ENCODE measurements at places on chromosomes 6 and 20. TPM values are rescaled to one million over a fixed set of nuclear protein-coding genes. Genes with fewer than 3 reads are reported as not detected.

Gene SLC13A3
- 13.5 TPM for total RNA-seq

Gene RBPJL
- not detected for total RNA-seq

Gene CDSN
- total RNA-seq, result not detected

Gene HSPA1L
- 2.9 TPM for total RNA-seq

Gene NNAT
- 39.2 TPM for total RNA-seq

Gene HLA-DOB
- 0.88 TPM for total RNA-seq

Gene ZNF512B
- total RNA-seq, result 18.3 TPM

Gene MTCH1
- total RNA-seq, result 146 TPM

Gene C6orf118
- total RNA-seq, result 1.2 TPM

Gene SLC35F1
- 5.5 TPM for total RNA-seq

Gene SCAF8
- total RNA-seq, result 58.1 TPM

Gene CRISP2
- 0.18 TPM for total RNA-seq

Gene HDGFL1
- not detected for total RNA-seq

Gene GINS1
- 8.0 TPM for total RNA-seq

Gene B3GAT2
- total RNA-seq, result 0.29 TPM

Gene MEP1A
- not detected for total RNA-seq

Gene PACSIN1
- 0.29 TPM for total RNA-seq

Gene UBE3D
- 16.1 TPM for total RNA-seq

Gene CEP85L
- total RNA-seq, result 34.6 TPM

Gene COX4I2
- total RNA-seq, result 4.5 TPM

Gene GHRH
- total RNA-seq, result not detected

Gene C6orf15
- total RNA-seq, result not detected

Gene PEX3
- total RNA-seq, result 43.0 TPM

Gene RALY
- 114 TPM for total RNA-seq

Gene LAMA5
- 191 TPM for total RNA-seq

Gene ADGRF1
- 33.3 TPM for total RNA-seq

Gene TRIM38
- total RNA-seq, result 12.7 TPM

Gene MYLK2
- total RNA-seq, result 21.3 TPM

Gene THEMIS
- total RNA-seq, result 0.18 TPM

Gene ASIP
- not detected for total RNA-seq

Gene CD24
- total RNA-seq, result 592 TPM

Gene GPR63
- total RNA-seq, result 3.2 TPM

Gene MOG
- not detected for total RNA-seq

Gene CHMP4B
- 41.3 TPM for total RNA-seq

Gene SFTA2
- not detected for total RNA-seq

Gene PROKR2
- not detected for total RNA-seq

Gene CYP24A1
- total RNA-seq, result 3.3 TPM

Gene DACT2
- total RNA-seq, result 28.6 TPM

Gene RIPPLY2
- total RNA-seq, result not detected

Gene SLC22A7
- 0.18 TPM for total RNA-seq

Gene KCNK5
- 6.9 TPM for total RNA-seq

Gene HLA-DRB5
- total RNA-seq, result 1.8 TPM

Gene LPA
- total RNA-seq, result 0.06 TPM

Gene KCNB1
- total RNA-seq, result 0.70 TPM

Gene RNF217
- total RNA-seq, result 33.4 TPM

Gene SOBP
- 20.4 TPM for total RNA-seq

Gene OR2B6
- 0.23 TPM for total RNA-seq

Gene MUCL3
- not detected for total RNA-seq

Gene KCNK15
- 0.23 TPM for total RNA-seq

Gene RAD21L1
- total RNA-seq, result not detected

Gene PLA2G7
- 2.0 TPM for total RNA-seq

Gene PLG
- total RNA-seq, result 4.4 TPM

Gene ZNF311
- total RNA-seq, result 2.6 TPM

Gene SLC25A27
- total RNA-seq, result 31.8 TPM

Data from metanephros (tissue), 2 donors.